ENCODE measurements at places on chromosomes 3 and 15. TPM values are rescaled to one million over a fixed set of nuclear protein-coding genes. Genes with fewer than 3 reads are reported as not detected.

DNA sequence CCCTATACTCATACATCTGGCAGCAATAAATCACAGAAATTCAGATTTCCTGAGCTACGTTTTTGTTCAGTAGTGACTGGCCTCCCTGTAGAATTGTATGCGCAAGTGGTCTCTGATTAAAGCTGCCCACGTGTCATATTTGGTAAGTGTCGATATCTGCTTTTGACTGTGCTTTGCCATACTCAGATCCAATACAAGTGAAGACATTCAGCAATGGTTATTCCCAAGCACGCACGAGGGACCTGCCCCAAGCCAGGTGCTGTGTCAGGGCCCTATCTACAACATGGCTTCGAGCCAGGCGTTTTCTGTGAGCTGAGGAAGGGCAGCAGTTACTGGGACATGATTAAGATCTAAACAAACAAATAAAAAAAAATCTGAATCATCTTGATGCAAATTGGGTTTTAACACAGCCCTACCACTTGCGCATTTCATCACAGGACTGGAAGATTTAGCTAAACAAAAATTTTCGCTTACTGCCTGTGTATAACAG lies 47.2 kb upstream of the ICE2 start:
- DNase-seq: no peak

- DNase-seq: no peak
These were observed 78.7 kb upstream of the ATP2B2 start for GRCh38 chr3:10583798-10584708.

SNURF gene
- total RNA-seq: 0.82 TPM

- peak; percentile 44 for DNase-seq
These were observed 16.5 kb upstream of the LAMP3 start for GRCh38 chr3:183178833-183179549.

MRPL46 gene
- total RNA-seq: 31.8 TPM

C3orf85 gene
- 14.3 TPM for total RNA-seq

DNA sequence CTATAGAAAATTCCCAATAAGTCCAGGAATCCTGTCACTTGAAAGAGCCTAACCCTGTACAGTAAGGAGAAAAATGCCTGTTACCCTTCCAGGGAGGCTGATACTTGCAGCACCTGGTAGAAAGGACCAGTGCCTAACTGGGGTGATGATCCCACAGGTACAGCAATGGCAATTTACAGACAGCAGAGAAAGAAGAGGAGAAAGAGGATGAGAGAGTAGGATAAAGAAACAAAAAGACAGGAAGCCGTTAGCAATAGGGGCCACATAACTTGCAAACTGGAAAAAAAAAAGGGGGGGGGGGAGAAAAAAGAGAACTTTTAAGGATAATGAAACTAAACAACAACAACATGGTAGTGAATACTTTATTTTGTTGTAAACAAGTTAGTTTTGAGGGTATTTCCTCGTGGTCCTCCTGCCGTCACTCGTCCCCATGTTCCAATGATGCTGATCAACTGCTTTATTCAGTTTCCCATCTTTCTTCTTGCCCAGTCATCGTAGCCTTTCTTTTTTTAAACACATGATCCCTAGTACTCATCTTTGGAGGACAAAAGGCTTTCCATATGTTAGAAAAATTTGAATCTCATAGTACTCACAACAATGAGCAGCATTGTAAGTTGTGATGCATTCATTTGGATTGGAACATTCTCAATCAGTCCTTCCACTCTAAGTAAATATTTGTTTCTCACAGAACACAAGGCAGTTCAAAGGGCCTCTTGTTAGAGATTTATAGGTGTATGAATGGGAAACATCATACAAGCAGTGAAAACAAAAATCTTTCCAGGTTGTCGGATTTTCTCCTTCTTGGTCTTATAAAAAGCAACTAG lies 8.6 kb downstream of the TM4SF1 start:
- no peak for DNase-seq

DNA sequence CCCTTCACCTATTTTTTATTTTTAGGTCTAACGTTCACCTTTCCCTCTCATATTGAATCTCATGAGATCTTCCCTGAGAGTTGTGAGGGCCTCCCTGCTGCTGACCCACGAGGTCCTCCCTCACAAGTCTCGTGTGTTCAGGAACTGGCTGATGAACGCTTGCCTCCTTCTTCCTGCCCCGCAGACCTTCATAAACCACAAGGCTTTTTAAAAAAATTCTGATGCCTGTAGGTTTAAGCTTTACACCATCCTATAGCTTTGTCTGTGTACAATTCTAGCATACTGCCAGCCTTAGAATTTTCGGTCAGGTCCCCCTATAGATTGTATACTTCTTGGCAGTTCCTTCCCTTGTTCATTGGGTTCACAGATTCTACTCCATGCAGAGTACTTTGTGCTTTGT lies 50.5 kb downstream of the CHST2 start:
- DNase-seq: no peak

GRCh38 chr15:70436428-70436827 lies 326.9 kb downstream of the UACA start:
- no peak for DNase-seq

- DNase-seq: no peak
These were observed 10.3 kb upstream of the ABHD10 start for GRCh38 chr3:111968319-111969054.

DNA sequence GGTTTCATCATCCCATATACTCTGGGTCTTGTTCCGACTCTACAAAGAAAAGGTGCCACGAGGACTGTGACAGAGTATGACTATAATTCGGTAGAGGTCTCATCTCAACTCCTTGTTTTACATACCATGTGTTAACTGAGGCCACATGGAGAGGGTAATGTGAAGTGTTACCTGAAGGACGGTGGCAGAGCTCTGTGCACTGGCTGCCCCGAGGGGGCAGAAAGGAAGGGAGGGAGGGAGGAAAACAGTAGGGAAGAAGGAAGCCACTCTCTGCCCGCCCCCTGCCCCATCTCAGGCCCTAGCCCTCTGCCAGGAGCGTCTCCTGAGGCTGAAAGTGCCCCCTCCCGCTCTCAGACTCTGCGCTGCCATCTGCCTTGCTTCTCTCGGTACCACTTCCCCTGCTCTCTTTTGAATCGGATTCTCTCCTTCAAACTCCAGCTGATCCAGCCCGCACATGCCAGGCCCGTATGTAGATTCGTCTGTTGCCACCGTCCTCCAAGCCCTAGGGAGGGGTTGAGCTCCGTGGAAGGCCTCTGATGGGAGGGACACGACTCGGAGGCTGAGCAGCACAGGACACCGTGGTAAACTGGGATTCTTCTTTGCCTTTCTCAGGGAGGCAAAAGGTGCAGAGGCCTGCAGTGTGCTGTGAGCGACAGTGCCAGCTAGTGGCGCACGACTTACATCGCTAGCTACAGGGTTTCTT lies 70.5 kb upstream of the ATP10A start:
- DNase-seq: peak; percentile 43

PYGO1 gene
- total RNA-seq: 2.5 TPM

- no peak for DNase-seq
These were observed 227.1 kb downstream of the RPLP1 start for GRCh38 chr15:69679623-69680228.

TF gene
- total RNA-seq: 0.85 TPM

- no peak for DNase-seq
These were observed 6.2 kb downstream of the TSPAN3 start for GRCh38 chr15:77064539-77065308.

- DNase-seq: no peak
These were observed 471.9 kb upstream of the FRG2C start for GRCh38 chr3:75192146-75192616.

NCEH1 gene
- total RNA-seq: 49.0 TPM

DNA sequence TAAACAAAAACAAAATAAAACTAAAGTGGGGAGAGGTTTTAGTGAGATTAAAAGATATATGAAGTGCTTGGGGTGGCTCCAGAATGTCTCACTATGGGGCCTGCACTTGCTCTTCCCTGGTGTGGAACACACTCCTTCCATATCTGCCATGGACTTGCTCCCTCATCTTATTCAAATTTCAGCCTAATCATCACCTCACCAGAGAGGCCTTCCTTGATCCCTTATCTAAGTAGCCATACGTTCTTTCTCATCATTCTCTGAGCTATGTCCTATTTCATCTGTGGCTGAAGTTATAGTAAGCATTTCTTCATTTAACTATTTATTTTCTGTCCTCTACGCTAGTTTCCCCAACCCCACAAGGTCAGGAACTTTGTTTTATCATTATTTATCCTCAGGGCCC lies 511.7 kb downstream of the NTRK3 start:
- DNase-seq: no peak

Measured in left colon (tissue), 2 donors.